ENCODE measurements at places on chromosomes 12 and 14. TPM values are rescaled to one million over a fixed set of nuclear protein-coding genes. Genes with fewer than 3 reads are reported as not detected.

DNA sequence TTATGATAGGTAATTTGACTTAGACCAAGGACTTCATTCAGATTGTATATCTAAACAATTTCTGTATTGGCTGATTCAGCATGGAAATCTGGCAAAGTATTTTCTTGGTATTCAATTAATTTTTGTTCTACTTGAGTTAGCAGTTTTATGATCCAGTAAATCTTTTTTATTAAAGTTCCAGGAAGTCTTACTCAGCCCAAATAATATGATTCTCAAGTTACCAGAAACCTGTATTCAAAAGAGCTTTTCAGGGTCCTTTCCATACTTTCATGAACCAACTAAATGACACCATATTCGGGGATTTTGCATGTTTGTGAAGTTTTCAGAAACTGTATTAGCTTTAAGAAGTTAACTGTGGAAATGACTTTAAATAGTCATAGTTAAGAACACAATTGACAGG is 662.6 kb downstream of the LRFN5 start:
- no peaks in the 10 kb centered on the region for H3K27me3 ChIP-seq
- H3K4me3 ChIP-seq, result no peak overlapping the region
- no peaks in the 10 kb centered on the region for H3K4me1 ChIP-seq
- no peak overlapping the region for H3K27ac ChIP-seq
- no peak for DNase-seq
- H3K36me3 ChIP-seq, result no peaks in the 10 kb centered on the region

The NRL gene
- 1.5 TPM for total RNA-seq

DNA sequence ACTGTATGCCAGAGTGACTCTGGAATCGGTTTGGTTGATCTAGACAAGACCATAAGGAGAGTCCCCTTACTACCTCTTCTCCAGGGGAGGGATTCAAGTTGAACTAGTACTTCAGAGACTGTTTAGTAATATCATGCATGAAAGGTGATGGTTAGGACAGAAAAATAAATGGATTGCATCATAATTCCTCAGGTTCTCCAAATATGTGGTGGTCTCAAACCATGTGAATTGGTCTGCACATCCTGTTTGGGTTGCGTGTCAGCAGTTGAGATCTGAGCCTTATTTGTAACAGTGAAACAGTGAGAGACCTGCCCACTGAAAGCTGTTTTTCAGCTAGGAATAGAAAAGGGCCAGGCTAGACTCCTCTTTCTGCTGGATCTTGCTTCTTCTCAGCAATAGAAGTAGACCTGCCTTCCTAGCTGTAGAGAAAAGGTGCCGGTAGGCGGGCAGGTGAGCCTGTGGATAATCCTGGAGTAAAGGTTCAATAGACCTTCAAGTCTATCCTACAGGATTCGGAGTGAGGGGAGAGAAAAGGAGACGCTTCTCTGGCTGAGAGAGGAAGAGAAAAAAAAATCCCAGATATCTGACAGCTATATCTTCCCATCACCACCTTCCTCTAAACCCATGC is 258.5 kb upstream of the E2F7 start:
- peaks cover 4% of the 10 kb centered on the region for H3K27me3 ChIP-seq
- no peak overlapping the region for H3K4me3 ChIP-seq
- no peak for DNase-seq
- no peaks in the 10 kb centered on the region for H3K4me1 ChIP-seq
- H3K36me3 ChIP-seq, result no peaks in the 10 kb centered on the region
- H3K27ac ChIP-seq, result no peak overlapping the region

GRCh38 chr12:30533558-30534265 is 162.0 kb downstream of the IPO8 start:
- no peaks in the 10 kb centered on the region for H3K4me1 ChIP-seq
- no peaks in the 10 kb centered on the region for H3K36me3 ChIP-seq
- no peak for DNase-seq
- H3K27me3 ChIP-seq, result no peaks in the 10 kb centered on the region

DNA sequence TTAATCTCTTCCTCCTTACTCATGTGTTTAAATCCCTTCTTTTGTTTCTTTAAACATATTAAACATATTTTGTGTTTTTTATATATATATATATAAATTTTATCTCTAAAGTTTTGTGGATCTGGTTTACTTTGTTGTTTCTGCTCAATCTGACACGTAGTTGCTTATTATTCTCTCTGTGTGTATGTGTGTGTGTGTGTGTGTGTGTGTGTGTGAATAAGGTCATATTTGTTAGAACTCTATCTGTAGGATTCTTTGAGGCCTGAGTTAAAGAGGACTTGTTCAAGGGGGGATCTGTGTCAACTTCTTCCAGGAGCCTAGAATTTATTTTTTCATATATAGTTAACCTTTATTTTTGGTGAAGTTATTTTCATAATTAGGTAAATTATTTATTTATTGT is 2.7 kb downstream of the GPR65 start:
- H3K4me3 ChIP-seq, result no peak overlapping the region
- DNase-seq, result no peak
- no peak overlapping the region for H3K27ac ChIP-seq
- H3K4me1 ChIP-seq, result peaks cover 67% of the 10 kb centered on the region

The OR4K17 gene
- not detected for total RNA-seq

- H3K27me3 ChIP-seq, result no peaks in the 10 kb centered on the region
- no peak overlapping the region for H3K4me3 ChIP-seq
- no peaks in the 10 kb centered on the region for H3K36me3 ChIP-seq
- no peak overlapping the region for H3K27ac ChIP-seq
- no peak for DNase-seq
These were observed 87.2 kb downstream of the C12orf75 start for GRCh38 chr12:105417732-105418131.

DNA sequence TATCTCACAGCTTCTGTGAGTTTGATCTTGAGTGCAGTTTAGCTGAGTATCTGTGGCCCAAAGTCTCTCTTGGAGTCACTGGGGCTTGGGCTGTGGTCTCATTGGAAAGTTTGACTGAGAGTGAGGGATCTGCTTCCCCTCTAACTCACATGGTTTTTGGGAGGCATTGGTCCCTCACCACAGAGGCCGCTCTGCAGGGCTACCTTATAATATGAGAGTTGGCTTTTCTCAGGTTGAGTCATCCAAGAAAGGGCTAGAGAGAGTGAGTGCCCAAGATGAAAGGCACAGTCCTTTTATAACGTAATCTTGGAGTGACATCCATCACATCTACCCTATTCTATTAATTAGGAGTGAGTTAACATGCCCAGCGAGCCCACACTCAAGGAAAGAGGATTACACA is 175.8 kb downstream of the SLC41A2 start:
- H3K27ac ChIP-seq, result no peak overlapping the region
- no peaks in the 10 kb centered on the region for H3K27me3 ChIP-seq
- DNase-seq, result no peak
- no peaks in the 10 kb centered on the region for H3K36me3 ChIP-seq

DNA sequence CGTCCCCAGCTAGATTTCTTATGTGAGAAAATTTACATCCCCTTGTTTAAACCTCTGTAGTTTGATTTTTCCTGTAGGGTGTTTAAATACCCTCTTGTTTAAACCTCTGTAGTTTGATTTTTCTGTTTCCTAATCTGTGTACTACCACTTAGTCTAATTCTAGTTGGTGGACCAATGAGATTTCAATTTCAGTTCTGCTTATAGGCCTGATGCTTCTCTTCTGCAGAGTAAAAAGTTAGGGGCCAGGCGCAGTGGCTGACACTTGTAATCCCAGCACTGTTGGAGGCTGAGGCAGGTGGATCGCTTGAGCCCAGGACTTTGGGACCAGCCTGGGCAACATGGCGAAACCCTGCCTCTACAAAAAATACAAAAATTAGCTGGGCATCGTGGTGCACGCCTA is 11.5 kb downstream of the UBC start:
- no peak overlapping the region for H3K4me3 ChIP-seq
- no peaks in the 10 kb centered on the region for H3K27me3 ChIP-seq
- H3K4me1 ChIP-seq, result peaks cover 13% of the 10 kb centered on the region

DNA sequence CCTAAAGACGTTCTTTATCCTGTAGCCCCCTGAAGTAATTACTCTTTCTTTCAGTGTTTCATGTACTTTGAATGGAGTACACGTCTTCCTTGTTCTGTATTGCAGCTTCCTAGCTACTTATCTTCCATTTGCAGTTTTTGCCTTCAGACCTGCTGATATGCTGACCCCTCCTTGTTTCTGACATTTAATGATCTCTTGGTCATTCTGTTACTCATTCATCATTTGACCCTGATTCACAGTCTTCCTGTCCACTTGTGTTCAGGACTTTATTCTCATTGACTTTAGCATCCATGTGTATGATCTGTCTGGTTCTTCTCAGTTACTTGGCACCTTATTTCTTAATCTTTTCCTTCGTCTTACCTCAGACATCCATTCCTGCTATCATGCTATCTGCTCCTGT is 22.2 kb downstream of the CPSF2 start:
- H3K4me3 ChIP-seq, result no peak overlapping the region
- no peak for DNase-seq
- H3K27ac ChIP-seq, result no peak overlapping the region
- H3K27me3 ChIP-seq, result no peaks in the 10 kb centered on the region
- H3K4me1 ChIP-seq, result no peaks in the 10 kb centered on the region

- no peak for DNase-seq
- H3K36me3 ChIP-seq, result no peaks in the 10 kb centered on the region
- no peak overlapping the region for H3K4me3 ChIP-seq
- H3K27ac ChIP-seq, result no peak overlapping the region
These were observed 12.0 kb upstream of the SLCO1A2 start for GRCh38 chr12:21346542-21347205.

DNA sequence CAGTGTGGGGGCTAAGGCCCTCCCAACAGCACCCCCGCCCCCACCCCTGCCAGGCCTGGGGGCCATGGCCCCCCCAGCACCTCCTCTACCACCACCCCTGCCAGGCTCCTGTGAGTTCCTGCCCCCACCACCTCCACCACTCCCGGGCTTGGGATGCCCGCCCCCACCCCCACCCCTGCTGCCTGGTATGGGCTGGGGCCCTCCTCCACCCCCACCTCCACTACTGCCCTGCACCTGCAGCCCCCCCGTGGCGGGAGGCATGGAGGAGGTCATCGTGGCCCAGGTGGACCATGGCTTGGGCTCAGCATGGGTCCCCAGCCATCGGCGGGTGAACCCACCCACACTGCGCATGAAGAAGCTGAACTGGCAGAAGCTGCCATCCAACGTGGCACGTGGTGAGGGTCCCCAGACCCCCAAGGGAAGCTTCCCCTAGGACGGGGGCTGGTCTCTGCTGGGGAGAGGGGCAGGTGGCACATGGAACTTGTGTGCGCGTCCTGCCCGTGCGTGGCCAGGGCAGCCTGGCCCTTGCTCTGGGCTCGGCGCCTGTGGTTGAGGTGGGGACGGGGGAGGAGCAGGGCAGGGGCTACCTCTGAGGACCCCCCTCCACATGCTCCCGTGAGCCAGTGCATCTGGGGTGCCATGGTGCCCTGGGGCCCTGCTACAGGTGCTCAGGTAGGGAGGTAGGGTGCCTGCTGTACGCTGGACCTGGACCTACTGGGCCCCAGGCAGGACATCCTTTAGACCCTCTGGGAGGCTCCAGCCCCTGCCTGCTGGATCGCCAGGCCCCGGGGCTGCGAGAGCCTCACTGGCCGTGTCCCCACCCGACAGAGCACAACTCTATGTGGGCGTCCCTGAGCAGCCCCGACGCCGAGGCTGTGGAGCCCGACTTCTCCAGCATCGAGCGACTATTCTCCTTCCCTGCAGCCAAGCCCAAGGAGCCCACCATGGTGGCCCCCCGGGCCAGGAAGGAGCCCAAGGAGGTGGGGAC is 16.1 kb upstream of the ADSS1 start:
- H3K36me3 ChIP-seq, result peaks cover 5% of the 10 kb centered on the region
- no peaks in the 10 kb centered on the region for H3K27me3 ChIP-seq
- H3K4me3 ChIP-seq, result no peak overlapping the region

The CCDC175 gene
- not detected for total RNA-seq

- DNase-seq, result no peak
- no peak overlapping the region for H3K4me3 ChIP-seq
- H3K27me3 ChIP-seq, result no peaks in the 10 kb centered on the region
- no peaks in the 10 kb centered on the region for H3K4me1 ChIP-seq
These were observed 29.7 kb downstream of the RBM19 start for GRCh38 chr12:113936460-113936859.

The ANGEL1 gene
- 17.1 TPM for total RNA-seq

GRCh38 chr12:101803978-101804377 is 26.8 kb downstream of the GNPTAB start:
- H3K4me3 ChIP-seq, result no peak overlapping the region
- no peaks in the 10 kb centered on the region for H3K27me3 ChIP-seq
- no peaks in the 10 kb centered on the region for H3K36me3 ChIP-seq

The PLEKHG7 gene
- total RNA-seq, result not detected

- no peak overlapping the region for H3K27ac ChIP-seq
- H3K4me3 ChIP-seq, result peak overlapping the region; percentile 58
- H3K4me1 ChIP-seq, result peaks cover 6% of the 10 kb centered on the region
- peaks cover 22% of the 10 kb centered on the region for H3K27me3 ChIP-seq
These were observed 547 bp upstream of the PYGL start for GRCh38 chr14:50944647-50945413.

The IL23A gene
- 29.6 TPM for total RNA-seq

The MOK gene
- 5.8 TPM for total RNA-seq

The ADCY4 gene
- total RNA-seq, result 0.84 TPM

The B4GALNT1 gene
- total RNA-seq, result 4.1 TPM

DNA sequence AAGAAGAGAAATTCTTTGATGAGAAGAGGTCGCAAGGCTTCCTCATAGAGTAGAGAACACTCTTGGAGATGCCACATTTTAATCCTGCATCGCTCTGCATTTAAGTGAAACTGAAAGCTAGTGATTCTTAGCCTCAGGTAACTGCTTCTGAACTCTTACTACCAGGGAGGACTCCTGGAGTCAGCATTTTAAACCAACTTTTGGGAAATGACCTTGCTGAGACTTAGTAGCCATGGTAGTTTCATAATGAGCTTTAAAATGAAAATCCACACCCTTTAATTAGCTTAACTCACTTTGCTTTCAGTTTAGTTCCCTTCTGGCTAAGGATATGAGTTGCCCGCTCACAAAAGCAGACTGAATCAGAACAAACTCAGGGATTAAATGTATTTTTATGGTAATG is 80.3 kb downstream of the SYNE2 start:
- DNase-seq, result no peak
- H3K36me3 ChIP-seq, result no peaks in the 10 kb centered on the region
- no peak overlapping the region for H3K4me3 ChIP-seq
- H3K4me1 ChIP-seq, result peaks cover 37% of the 10 kb centered on the region
- H3K27me3 ChIP-seq, result no peaks in the 10 kb centered on the region

The ATF1 gene
- total RNA-seq, result 54.0 TPM

- no peaks in the 10 kb centered on the region for H3K4me1 ChIP-seq
- H3K36me3 ChIP-seq, result no peaks in the 10 kb centered on the region
- H3K4me3 ChIP-seq, result no peak overlapping the region
- H3K27me3 ChIP-seq, result no peaks in the 10 kb centered on the region
- DNase-seq, result no peak
These were observed 146.6 kb downstream of the STXBP6 start for GRCh38 chr14:24903337-24903736.

Data from CD8-positive, alpha-beta memory T cell (primary cell).